ENCODE measurements at places on chromosomes 5 and 9.

- no peak for DNase-seq
Observed at GRCh38 chr5:61162832-61163567, 732 bp upstream of the SMIM15 start.

- DNase-seq = no peak
Observed at GRCh38 chr9:9730174-9730573, 882.6 kb downstream of the PTPRD start.

DNA sequence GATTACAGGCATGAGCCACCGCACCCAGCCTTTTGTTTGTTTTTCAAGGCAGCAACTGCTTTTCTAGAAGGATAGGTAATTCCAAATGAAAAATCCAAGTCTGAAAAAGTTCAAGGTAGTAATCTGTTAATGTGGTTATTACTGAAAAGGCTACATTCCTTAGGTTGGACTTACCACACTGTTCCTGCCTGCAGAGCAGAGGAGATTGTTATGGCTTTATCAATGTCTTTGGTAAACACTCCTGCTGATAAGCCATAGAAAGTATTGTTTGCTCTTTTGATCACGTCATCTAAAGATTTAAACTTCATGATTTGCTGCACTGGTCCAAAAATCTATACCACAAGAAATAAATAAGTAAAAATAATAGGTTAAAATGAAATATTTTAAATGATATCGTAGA, 43.4 kb downstream of the ALDH1A1 start:
- no peak for DNase-seq

DNA sequence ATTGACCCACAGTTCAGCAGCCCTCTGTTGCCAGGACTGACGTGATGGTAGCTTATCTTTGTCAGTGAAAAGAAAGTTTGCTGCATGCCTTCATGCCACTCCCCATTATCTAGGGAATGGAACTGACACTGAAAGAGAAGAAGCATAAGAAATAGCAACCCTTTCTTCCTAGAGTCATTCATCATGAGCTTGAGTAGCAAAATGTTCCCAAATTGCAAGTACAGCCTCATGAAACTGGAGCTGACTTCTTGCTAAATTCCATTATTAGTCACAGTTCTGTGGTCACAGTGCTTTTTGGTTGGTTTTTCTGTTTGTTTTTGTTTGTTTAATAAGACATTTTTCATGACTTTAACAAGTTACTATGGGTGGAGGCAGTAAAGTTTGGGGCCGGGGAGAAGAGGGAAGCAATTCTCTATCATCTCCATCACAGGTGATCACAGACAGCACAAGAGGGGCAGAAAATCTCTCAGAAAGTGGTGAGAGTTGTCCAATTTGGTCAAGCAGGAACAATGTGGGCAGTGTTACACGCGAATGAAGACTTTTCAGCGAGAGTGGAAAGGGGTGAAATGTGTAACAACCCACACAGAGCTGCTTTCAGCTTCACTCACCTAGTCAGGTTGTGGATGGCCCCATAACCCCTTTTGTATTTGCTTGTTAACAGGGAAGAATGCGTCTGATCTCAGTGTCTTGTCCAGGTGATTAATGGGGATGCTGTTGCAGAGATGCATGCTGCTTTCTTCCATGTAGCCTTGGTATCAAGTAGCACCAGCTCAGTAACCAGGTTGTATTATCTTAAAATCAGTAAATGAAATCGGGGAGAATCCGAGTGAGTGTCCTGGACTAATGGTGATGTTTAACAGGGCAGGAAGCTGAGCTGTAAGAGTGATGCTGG, 440.4 kb downstream of the DMRT2 start:
- DNase-seq = no peak

DNA sequence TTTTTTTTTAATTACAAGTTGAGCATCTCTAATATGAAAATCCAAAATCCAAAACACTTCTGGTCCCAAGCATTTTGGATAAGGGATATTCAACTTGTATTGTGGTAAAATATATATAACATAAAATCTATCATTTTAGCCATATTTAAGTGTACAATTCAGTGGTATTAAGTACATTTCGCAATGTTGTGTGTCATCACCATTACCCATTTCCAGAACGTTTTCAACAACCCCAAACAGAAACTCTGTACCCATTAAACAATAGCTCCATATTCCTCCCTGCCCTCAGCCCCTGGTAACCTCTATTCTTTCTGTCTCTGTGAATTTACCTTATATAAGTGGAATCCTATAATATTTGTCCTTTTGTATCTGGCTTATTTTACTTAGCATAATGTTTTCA, 24.9 kb downstream of the TICAM2 start:
- DNase-seq = no peak

DNA sequence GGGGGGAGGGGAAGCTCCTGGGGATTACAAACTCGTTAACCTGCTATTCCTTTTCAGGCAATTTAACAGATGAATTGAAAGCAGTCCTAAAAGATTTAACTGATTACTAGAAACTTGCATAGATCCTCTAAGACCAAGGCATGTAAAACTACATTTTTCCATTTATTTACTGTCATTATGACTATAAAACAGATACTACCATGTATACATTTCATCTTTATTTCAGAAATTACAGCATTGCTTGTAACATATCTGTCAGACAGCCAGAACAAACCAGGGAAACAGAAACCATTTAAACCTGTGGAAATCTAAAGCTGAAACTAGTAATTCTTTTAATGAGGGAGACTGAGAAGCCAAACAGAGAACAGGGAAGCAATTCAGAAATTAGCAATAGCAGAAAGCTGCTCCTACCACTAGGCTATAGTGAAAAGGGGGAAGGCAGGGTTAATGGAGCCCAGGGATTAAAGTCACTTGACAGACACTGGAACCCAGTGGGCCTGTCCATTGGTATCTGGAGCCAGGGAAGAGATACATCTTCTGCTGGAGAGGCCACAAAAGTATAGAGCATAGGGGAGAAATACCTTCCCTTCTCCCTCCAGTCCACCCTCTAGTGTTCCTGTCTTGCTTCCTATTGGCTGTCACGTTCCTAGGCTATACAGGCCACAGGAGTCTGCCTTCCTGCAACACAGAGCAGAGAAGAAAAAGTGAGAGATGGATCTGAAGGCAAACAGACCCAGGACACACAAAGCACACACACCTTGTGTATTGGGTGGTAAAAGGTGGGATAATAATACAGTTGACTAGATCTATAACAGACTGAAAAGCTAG, 33.8 kb downstream of the PDCD1LG2 start:
- no peak for DNase-seq

GRCh38 chr5:88183255-88183654, 85.4 kb downstream of the TMEM161B start:
- no peak for DNase-seq

DNA sequence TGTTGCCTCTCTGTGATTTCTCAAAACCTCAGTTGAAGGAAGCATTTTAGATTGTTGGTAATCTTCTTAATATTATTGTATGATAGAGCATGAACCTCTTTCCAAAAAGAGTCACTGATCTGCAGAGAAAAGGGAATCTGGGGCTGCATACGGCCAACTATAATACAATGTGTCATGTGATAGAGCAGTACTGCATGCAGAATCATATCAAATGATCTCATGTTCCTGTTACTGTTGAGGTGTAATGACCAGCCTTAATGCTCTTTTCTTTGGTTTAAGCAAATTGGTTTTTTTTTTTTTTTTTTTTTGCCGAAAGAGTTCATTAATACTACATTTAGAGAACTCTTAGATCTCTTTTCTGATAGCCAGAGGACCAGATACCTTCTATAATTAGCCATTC, 12.9 kb upstream of the MSMP start:
- no peak for DNase-seq

DNA sequence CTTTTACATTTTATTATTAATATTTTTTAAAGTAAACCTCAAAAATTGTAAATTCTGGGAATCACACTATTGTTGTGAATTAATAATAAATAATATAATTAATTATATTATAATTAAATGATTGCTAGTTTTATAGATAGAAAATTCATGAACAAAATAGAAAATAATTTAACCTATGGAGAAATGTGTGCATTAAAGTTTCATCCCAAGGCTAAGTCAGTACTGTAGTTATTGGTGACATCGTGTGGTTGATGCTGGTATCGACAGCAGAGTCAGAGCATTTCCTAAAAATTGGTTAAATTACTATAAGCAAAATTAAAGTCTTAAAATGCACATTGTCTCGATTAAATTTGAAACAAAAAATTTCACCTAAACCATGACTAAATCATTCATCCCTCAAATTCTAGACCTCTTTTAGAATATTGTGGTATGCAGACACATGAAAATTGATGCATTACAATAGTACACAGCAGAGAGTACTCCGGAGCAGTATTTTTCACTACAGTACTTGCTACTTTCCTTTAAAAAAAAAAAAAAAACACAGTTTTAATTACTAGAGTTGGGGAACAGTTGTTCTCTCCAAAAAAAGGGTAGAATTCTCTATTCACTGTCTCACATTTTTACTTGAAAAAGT, 73.9 kb downstream of the RORB start:
- no peak for DNase-seq

- no peak for DNase-seq
Observed at GRCh38 chr5:37773809-37774208, 66.0 kb downstream of the GDNF start.

DNA sequence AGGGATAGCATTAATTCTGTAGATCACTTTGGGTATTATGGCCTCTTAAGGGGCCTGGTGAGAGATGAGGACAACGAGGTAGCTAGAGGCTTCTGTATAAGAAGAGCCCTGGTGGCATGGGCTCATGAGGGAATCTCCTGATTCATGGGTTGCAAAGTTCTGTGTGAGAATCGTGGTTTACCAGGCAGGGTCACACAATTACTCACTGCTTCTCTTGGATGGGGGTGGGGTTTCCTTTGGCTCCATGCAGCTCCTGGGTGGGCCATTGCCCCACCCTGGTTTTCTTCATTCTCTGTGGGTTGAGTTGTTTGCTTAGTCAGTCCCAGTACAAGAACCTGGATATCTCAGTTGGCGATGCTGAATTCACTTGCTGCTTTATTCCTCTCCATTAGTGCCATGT, 30.9 kb upstream of the TNFSF15 start:
- DNase-seq = no peak

All from COR-L47 (cell line).